Endothelial cell (in vitro differentiated cells): ENCODE measurements at places on chromosomes 1 and 21.

- no peak for DNase-seq
These were observed 11.8 kb downstream of the DRAM2 start for GRCh38 chr1:111127923-111128643.

DNA sequence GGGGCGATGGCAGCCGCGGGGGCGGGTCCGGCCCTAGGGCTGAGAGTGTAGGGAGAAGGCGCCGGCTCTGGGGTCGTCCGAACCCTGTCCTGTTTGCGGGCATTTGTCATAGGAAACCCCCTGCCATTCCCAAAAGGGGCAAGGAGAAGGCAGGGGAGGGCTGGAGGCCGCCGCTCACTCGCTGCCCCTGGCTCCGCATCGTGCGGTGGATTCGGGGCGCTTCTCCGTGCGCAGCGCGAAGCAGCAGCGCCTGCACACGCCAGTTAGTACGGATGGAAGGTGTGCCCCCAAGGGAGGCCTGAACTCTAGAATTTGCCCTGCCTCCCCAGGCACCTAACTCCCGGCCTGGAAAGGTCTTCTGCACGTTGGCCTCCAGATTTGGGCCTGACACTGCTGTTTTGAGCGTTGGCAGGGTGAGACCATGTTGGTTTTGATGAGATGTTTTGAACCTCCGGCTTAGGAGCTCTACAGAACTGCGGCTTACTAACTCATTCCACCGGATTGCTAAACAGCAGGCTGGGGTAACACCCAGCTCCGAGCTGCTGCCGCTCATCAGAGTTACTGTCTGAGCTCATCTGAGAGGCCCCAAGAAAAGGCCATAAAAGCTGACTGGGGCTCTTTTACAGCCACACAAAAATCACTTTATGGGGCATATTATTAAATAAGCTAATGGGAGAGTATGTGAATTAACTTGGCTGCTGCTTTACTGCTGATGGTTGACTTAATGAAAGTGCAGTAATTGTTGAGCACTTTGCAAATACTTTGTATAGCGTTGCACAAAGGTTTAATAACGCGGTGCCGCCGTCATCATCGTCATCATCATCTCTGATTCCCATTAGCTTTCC is 987 bp downstream of the GPR137B start:
- DNase-seq, result peak; percentile 15

DNA sequence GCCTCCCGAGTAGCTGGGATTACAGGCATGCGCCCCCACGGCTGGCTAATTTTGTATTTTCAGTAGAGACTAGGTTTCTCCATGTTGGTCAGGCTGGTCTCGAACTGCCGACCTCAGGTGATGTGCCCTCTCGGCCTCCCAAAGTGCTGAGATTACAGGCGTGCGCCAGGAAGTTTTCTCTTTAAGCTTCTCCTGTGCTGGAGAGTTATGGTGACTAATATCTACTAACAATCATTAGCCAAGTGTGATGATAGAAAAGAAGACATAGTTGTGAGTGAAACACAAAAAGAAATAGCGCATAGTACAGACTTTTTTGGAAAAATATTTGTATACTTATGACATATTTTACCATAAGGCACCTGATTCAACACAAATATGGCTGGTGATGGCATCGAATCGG is 56.5 kb downstream of the SETD4 start:
- no peak for DNase-seq

GRCh38 chr1:43312663-43313515 is 12.1 kb downstream of the TIE1 start:
- DNase-seq, result no peak

DNA sequence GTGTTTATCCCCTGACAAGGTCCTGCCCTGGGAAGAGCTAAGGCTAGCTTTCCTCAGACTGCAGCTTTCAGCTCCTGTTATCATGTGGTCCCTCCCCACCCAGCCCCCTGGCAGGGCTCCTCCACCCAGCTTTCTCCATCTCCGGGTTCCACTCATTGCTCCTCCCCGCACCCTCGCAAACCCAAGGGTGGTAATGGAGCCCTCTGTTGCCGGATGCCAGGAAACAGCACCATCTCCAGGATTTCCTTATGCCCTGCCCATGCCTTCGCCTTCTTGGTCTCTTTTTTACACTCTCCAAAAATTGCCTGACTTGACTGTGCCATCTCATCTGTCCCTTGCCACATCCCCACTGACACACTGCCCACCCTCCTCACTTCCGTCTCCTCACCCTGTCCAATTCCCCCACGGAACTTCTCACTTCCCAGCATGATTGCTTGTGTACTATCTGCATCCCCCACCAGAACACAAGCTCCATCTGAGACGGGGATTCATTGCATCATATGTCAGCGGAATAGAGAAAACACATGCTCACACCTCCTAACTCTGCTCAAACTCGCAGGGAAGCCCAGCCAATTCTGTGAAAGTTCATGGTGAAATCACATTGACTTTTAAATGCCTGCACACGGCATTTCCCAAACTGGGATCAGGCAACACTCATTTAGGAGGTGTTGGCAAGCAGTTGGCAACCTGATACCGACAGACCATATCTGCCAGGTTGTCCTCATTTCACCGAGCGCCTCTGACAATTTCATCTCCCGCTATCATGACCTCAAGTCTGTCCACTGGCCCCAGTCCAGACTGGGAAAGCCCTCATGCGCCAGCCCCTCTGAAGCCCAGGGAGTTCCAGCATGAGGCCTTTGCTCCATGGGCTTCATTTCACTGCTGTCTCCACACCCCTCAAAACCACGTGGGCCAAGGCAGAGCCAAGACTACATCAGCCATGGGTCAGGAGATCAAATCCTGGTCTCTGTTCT is 201.1 kb downstream of the MATN1 start:
- no peak for DNase-seq

DNA sequence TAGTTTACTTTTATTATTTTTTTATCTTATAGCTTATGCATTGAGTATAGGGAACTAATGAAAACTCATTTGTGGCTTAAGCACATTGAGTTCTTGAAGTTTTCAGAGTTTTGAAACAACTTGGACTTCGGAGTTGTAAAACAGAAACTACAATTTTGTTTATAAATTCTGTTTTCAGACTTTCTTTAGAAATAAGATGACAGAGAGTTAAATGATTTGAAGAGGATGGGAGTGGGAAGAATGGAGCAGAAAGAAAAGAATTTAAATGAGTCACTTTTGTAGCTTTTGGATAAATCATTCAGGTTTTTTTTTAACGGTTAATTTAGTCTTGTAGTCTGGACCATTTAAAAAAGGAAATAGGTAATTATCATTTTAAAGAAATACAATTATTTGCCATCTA is 32.3 kb downstream of the INKA2 start:
- no peak for DNase-seq

DNA sequence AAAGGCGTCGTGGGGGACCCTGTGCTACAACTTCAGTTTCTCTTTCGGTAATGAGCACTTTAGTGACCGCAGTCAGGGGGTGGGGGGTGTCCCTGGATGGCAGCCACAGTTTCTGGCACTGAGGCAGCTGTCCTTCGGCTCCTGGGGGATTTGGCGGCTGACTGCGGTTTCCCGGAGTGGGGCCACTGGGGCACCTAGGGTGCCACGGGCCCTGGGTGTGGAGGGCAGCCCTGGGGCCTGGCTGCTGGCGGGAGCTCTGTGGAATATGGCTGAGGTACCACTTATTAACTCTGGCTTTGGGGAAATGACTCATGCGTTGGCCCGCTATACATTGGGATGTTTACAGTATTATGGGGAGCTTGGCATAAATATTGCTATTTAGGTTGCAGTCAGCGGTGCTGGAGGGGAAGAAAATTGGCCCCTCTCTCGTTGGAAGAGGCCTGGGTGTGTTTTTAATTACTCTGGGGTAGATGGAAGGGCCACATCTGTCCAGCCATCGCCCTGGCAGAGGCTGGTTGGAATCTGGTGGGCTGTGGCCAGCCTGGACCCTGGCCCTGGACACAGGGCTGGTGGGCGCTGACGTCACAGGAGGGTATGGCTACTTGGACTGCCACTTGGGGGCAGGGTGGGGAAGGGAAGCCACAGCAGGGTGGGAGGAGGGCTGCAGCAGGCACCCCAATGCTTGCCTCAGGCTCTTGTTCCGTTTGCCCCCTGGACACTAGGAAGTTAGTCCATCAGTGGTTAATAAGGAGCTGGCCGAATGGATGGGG is 2.0 kb downstream of the EPHB2 start:
- no peak for DNase-seq

GRCh38 chr1:16164213-16165072 is 8.6 kb upstream of the EPHA2 start:
- no peak for DNase-seq

GRCh38 chr1:119582801-119583200 is 65.3 kb downstream of the ZNF697 start:
- DNase-seq, result peak; percentile 68

DNA sequence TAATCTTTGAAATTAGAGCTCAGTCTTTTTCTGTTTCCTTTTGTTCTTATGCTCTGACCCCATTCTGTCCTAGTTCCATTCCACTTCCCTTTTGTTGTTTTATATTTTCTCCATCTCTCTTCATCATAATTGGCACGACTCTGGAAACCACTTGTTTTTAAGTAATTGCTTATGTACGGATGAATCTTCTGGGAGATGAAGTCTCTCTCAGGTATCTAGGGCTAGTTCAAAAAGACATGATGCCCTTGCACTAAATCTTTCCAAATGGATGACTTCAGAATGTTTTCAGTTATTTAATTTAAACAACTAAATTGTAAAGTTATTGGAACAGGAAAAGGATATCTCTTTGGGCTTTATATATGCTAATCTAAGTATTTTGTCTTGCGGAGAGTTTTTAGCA is at the start of gene OR6F1:
Gene OR6F1 (minus strand): TSS at position 101 of the 400 bp plus-strand sequence. CDS start 3,891 bp downstream, outside the sequence.
- DNase-seq, result no peak

DNA sequence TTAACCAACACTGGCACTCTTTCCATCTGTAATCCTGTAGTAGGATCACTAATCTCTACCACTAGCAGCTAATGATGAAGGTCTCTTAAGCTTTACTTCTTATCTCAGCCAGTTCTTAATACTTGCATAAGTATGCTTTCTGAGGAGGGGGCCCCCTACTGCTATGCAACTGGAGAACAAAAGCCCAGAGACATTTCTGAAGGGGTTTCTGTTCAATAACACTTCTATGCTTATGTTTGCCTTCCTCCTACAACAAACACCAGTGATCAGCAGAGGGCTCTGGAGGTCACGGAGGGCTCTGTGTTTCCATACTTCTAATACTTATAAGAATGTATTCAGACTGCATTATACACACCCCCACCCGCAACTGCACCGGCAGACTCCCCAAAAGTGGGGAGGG is 215.8 kb downstream of the BARHL2 start:
- no peak for DNase-seq

DNA sequence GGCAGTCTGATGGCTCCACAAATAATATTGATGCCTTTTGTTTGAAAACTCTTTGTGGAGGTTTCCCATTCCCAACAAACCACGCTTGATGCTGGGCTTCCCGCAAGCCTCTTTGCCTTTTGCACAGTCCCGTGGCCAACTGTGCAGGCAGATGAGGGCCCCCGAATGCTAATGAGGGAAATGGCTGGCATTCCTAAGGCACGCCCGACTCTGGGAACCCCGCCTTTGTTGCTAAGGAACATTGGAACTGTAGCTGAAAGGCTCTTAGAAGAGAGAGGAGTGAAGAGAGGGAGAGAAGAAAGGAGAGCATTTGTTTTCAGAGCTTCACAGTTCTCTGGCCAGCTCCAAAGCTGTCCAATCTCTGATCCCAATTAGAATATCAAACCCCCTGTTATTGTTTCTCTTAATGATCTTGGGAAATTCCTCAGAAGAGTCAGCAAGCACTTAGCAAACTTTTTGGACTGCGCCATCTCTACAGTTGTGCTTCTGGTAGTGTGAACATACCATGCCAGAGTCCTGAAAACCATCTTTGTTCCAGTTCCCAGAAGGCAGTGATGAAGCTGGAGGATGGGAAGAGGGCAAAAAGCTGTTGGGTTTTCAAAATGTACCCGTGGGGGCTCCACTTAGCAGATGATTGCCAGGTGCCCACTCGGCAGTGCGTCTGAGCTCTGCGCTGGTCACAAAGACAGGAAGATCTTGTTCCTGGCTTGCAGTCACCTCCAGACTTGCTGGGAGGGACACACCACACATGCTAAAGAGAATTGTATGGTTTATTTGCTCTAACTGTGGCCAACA is 60.1 kb upstream of the CYP2J2 start:
- DNase-seq, result no peak

DNA sequence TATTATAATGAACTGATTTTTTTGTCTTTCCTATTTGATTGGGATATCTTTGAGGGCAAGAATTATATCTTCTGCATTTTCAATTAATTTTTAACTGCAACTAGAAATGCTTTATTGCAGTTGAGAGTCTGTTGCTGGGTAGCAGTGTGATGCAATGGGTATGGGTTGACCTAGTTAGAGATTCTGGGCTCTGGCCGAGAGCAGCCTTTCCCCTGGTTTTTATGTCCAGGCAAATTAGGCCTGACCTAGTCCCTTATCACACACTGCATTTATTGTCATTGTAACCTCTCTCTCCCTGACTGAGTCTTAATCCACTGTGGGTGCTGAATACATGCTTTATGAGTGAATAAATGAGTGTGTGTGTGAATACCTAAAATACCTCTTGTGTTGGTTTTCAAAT is 206.4 kb upstream of the PTGFR start:
- DNase-seq, result no peak

DNA sequence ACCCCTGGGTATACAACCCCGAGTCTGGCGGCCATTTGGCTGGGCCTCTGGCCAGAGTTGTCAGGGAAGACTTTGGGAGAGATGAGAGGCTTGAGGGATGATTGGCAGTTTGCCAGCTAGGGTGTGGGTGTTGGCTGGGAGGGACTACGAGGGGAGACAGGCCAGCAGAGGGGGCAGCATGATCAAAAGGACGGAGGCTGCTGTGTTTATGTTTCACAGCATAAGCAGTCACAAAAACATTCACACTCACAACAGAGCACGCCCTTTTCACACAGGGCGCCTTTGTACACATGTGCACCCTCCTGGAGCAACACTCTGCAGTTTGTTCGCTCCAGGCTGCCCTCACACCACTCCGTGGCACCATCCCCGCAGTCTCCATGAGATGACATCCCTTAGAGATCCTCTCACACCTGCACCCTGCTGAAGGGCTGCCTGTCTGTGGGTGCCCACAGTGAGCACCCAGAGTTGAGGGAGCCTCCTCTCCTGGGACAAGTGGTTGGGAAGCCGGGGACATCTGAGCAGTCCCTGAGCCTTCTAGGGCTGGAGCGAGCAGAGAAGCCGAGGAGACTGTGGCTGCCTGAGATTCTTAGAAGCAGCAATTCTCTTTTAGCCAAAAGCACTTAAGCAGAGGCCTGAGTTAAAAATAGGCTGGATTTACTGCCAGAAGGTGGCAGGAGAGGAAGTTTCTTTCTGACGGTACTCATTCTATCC is 15.4 kb downstream of the EFNA3 start:
- no peak for DNase-seq

GRCh38 chr1:196609370-196609737 is 1.1 kb upstream of the KCNT2 start:
- no peak for DNase-seq

DNA sequence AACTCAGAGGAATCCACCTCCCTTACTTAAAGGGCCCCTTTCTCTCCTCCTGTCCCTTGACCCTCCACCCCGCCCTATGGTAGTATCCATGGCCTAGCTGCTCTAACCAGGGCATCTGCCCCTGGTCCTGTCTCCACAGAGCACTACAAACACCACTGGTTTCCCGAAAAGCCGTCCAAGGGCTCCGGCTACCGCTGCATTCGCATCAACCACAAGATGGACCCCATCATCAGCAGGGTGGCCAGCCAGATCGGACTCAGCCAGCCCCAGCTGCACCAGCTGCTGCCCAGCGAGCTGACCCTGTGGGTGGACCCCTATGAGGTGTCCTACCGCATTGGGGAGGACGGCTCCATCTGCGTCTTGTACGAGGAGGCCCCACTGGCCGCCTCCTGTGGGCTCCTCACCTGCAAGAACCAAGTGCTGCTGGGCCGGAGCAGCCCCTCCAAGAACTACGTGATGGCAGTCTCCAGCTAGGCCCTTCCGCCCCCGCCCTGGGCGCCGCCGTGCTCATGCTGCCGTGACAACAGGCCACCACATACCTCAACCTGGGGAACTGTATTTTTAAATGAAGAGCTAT is 1.7 kb downstream of the BTG2 start:
- DNase-seq, result no peak
